ENCODE measurements at places on chromosomes 2 and 18.

DNA sequence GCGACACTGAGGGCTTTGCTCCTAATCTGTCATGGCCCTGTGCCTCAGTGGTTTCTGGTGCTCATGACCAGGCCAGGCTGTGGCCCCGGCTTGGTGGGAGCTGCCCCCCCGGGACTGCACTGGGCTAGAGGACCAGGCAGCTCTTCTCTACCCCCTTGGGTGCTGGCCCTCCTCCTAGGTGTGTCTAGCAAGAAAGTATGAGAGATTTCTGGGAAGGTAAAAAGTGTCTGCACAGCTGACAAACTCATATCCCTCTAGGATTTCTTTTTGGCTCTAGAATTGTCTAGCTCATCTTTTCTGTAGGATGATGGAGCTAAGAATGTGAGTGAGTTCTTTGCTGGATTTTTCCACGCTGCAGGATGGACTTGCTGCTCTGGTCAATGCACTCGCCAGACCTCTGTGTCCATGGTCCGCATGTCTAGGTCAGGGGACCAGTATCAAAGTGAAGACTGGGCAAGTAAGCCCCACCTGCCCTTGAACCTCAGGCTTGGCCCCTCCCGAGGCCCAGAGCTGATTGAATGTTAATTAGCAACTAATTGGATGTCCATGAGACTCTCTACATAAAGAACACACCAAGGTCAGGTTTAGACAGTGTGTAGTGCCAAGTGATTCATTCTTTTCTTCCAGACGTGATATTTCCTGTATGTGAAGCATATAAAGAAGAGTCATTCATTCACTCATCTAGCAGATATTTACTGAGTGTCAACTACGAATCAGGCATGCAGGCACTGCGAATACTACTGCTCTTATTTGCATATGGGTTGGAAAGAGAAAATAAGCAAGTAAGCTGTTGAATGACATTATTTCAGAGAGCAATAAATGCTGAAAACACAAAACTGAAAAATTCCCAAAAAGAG lies 15.6 kb upstream of the PSD4 start:
- DNase-seq: no peak

DNA sequence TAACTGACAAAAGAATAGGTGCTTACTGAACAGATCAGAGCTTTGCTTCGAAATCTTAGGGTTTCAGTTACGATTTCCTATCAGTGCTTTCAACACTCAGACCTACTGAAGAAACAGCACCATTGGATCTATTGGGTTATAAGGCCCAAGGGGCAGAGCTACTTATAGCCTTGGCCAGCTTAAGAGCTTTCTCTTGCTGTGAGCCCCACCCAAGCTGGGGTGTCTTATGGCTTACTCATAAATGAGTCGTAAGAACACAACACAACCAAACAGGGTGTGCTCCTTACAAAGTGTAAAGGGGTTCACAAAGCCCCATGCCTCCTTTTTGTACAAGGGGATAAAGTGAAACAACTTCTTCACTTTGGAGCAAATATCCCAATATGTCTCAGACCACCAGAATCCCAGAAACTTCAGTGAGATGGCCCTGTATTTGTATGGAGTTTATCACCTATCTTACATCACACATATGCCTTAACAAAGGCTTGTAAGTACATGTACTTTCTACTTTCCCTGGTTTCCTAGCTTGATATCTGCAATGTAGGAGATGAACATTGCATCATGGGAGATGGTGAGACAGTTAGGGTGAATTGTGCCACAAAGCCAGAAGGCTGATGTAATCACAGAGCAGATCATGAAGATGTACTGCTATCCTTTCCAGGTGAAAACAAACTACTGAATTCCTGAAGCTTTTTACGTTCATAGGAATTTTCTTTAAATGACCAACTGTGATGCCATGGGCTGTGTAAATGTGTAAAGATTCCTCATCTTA lies 115.5 kb upstream of the GLI2 start:
- DNase-seq: no peak

DNA sequence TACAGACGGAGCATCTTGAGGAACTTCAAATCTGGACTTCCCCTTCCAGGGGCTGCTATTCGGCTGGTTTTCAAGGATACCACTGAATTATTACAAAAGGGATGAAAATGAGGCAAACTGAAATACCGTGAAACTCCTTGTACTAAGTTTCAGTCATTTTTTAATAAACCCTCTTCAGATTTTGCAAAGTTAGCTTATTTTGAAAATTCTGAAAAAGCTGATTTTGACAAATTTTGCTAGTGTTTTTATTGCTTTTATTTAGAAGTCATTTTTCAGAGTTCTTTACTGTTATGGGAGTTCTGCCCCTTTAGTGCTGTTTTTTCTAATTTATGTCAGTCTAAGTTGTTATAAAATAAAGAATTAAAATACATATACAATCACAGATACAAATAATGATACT lies 390.4 kb upstream of the VRK2 start:
- no peak for DNase-seq

DNA sequence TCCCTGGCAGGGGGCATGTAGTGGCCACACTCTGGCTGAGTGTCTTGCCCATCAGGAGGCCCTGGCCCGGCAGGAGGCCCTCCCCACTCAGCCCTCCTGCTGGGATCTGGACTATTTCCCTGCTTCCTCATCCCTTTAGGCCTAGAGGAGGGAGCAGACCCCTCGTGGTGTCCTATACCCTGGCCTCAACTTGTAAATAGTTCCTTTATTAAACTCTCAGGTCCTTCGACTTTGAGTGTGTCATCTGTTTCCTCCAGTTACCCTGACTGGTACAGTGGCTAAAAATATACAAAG lies 166.7 kb upstream of the GLI2 start:
- DNase-seq: no peak

DNA sequence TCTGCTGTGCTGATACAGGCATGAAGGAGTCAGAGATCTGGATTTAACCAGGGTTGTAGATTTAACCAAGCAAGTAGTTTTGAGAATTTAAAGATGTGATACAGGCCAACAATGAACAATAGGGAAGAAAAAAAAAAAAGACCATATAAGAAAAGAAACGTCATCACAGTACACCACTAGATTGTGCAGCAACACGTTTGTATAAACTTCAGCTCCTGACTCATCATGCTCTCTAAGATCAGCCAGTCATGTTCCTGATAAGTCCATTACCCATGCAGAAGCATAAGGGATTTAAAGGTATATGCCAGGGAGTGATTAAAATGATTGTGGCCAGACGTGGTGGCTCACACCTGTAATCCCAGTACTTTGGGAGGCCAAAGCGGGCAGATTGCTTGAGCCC lies 22.3 kb upstream of the ERICH2 start:
- DNase-seq: no peak

DNA sequence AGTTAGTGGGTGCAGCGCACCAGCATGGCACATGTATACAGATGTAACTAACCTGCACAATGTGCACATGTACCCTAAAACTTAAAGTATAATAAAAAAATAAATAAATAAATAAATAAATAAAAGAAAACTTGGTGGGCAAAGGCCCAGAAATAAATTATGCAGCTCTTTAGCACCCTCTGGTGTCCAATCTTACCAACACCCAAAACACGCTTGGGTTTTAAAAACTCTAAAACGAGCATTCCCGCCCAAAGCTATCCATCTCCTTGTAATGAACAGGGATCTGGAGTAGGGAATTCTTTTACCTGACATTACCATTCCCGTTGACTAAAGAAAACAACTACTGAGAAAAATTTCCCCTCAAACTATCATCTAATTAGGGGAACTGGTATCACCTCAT lies 2005.9 kb upstream of the CELF4 start:
- no peak for DNase-seq

DNA sequence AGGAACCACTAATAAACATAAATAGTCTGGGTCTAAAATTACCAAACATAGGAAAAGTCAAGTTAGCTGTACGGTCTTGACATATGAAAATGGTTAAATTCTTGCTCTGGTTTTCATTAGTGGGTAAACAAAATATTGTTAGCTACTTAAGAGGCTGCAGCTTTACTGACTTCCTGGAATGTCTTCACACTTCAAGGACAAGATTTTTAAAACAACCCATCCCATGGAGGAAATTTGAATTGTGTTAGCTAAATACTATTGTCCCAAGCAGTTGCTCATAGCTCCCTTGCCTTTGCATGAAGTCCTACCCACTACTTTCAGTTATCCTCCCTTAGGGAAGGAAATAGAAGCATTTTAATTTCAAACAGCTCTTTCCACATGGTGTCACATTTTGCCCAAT lies 128.5 kb downstream of the EPHA4 start:
- DNase-seq: no peak

- no peak for DNase-seq
Observed at GRCh38 chr2:180446492-180446891, 439.4 kb upstream of the CWC22 start.

Data from CD4-positive, alpha-beta T cell treated with Interleukin-10 for 1 hour (primary cell).